ENCODE measurements at places on chromosomes 1 and 21.

GRCh38 chr21:17461014-17461413, 51.8 kb upstream of the CXADR start:
- DNase-seq: no peak

DNA sequence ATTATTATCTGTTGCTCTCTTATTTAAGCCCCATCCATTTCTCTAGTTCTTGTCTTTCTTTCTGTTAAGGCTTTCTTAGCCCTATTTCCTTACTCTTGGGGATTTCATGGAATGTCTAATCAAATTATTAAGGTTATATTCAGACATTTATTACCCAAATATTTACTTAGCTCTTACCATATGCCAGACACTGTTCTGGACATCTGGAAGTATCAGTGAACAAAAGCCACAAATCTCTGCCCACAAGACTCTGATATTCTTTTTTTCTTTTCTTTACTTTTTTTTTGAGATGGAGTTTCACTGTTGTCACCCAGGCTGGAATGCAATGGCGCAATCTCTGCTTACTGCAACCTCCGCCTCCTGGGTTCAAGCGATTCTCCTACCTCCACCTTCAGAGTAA, 74.3 kb upstream of the NBL1 start:
- no peak for DNase-seq

- no peak for DNase-seq
These were observed 53.1 kb downstream of the LMX1A start for GRCh38 chr1:165303386-165303785.

DNA sequence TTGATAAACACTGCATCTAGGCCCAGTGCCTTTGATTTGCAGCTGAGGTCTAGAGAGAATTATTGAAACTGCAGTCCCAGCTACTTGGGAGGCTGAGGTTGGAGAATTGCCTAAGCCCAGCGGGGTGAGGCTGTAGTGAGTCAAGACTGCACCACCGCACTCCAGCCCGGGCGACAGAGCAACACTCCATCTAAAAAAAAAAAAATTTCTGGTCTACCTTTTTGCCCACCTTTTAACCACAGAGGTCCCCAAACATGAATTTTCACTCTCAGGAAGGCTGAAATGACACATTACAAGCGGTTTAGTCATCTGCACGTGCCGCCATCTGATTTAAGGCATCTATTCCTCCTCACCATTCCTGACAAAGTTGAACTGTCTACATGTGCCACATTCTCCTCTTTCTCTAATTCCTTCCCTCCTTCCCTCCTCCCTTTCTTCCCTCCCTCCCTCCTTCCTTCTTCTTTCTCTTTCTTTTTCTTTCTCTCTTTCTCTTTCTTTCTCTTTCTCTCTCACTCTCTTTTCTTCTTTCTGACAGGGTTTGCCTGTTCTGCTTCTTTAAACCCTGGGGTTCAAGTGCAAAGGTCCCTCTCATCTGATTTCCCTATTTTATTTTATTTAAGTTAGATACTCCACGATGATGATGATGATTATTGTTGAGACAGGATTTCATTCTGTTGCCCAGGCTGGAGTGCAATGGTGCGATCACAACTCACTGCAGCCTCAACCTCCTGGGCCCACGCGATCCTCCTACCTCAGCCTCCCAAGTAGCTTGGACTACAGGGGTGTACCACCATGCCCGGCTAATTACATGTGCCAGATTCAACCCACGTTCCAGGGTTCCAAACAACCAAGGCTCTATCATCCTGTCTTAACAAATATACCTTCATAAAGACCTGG, 3.0 kb upstream of the SOD1 start:
- no peak for DNase-seq

- no peak for DNase-seq
These were observed 109.3 kb downstream of the WDR4 start for GRCh38 chr21:42769820-42770716.

- no peak for DNase-seq
These were observed 66.4 kb downstream of the RGS13 start for GRCh38 chr1:192702212-192702902.

Measured in T-helper 22 cell (primary cell).